ENCODE measurements at places on chromosomes 3 and 15. TPM values are rescaled to one million over a fixed set of nuclear protein-coding genes. Genes with fewer than 3 reads are reported as not detected.
A peak's percentile ranks its signal among the peaks of the same experiment; 100 is the strongest.

GRCh38 chr3:133882986-133883586, 12.6 kb downstream of the RAB6B start:
- peak; percentile 59 for DNase-seq

The ECE2 gene
- total RNA-seq, result 0.19 TPM

DNA sequence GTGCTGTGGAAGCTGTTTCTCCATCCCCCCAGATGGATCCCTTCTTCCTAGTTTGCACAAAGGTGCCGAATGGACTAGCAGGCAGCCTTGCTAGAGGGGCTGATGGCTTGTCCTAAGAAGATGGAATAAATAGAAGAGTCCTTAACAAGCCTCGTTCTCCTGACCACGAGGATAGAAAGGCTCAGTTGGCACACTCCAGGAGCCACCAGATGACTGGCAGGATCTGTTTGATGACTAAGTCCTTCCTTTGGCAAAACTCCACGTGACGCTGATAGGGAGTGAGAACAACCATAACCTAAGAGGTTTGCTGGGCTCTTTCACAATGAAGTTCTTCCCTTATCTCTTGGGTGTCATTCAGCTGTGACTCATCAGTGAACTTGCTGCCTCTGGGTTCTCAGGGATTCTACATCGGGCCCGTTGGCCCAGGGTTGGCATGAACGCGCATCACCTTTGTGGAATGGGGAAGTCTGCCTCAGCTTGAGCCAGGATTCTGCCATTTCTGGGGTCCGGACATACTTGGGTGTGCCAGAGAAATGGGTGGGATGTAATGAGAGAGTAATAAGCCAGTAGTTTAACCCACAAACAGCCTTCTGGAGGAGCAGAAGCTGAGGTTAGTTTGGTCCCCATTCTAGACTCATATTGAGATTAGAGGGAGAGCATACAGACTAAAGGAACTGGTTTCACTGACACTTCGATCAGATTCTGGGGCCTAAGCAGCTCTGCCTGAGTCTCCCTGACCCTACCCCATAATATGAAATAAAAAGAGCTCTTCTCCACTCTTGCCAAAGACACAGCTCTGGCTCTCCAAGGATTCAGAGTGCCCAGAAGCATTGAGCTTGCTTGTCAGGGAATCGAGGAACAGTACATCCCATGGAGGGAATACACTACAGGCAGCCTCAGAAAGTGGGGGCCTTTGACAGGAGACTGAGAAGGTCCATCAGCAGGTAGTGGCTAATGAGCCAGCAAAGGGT, 2.0 kb upstream of the MELTF start:
- no peak for DNase-seq

- DNase-seq, result no peak
These were observed 28.8 kb upstream of the UACA start for GRCh38 chr15:70792171-70792573.

DNA sequence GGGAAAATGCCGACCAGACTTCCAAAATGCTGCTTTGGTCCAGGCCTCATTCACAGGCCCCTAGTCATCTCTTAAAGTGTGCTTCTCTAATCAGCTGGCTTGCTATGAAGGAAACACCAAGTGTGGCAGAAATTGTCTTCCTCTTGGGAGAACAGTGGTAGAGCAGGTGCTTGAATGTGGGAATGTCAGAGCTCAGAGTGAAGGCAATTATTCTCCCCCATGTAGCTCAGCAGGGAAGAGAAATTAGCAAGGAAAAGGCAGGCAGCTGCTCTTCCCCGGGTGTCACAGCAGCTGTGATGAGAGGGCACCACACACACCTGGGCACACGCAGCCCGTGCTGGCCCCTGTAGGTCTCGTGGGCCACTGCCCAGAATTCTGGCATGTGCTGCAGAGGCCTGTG, 358.5 kb downstream of the WDR72 start:
- no peak for DNase-seq

DNA sequence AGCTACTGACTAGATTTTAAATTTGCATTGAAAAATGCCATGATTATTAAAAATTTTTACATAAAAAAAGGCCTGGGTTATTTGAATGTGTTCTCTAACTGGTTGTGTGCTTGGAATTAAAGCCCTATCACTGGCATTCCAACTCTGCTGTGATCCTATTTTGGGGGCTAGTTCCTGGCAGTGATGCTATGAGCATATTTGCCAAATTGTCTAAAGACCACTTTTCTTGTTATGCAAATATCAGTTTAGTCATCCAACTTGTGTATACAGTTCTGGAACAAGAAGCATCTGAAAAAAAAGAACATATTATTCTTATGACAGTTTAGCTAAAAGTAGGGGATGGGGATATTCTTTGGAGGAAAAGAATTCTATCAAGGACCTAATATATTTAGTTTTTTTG, 243.4 kb upstream of the ZNF717 start:
- DNase-seq, result no peak
